NCI-H187 (cell line): ENCODE measurements at places on chromosomes 2 and 18.

- no peak for DNase-seq
These were observed 175.5 kb downstream of the PRPF40A start for GRCh38 chr2:152541712-152542111.

DNA sequence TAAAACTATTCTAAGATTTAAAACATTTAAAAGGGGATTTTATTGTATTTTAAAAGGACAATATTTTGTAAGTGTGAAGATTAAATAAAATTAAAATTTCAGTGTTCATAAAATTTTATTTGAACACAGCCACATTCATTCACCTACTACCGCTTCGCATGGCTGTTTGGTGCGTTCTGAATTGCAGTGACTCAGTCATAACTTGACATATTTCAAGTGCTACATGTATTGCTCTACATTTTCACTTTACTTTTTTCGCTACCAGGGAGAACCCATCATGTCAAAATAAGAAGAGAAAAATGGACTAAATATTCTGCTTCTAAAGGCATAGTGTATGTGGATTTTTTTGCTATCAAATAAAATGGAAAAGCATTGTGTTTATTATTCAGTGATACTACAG is 8.7 kb downstream of the PTH2R start:
- no peak for DNase-seq

DNA sequence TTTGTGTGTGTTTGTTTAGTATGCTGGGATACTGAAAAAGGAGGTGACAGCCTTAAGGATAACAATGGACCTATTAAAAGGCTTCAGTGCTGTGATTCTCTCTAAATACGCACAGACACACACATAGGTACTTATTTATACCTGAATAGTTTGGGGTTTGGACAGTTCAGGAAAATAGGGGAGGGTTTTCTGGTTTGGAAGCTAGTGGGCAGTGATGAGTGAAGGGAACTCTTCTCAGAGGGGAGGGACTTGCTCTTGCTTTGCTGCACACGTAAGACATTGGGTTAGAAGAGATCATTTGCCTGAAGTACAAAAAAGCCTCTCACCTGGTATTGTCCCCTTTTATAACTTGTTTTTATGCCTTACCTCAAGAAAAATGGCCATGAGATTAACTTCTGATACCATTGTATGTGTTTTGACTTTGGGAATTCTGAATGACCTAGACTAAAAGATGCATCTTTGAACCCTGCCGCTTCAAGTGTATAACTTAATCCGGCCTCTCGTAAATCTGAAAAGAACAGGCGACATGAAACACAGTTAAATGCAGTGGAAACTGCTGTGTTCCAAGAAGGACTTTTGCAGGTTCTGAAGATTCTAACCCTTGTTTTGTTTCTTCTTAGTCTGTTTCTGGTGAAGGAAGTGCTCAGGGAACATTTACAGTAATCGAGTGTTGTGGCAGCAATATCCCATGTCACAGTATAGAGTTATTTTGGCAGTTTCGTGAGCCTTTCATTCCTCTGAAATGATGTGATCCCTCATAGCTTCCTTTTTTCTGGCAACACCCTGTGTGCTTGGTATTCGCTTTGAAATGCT is 2.5 kb downstream of the CRIM1 start:
- no peak for DNase-seq

DNA sequence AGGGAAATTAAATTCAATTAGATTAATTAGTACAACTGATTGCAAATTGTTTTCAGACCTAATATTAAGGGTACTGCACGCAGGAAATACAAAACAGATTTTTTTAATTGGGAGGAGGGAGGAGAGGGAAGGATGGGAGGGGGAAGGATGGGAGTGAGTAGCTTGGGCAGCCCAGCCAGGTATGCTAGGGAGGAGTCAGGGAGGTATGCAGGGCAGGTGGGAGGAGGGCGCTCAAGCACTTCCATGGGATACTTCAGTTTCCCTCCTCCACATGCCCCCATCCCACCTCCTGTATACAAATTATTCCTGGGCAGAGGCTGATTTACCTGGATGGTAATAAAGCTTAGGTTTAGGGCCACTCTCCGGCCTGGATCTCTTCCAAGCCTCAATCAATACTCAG is 76.6 kb upstream of the CAPN13 start:
- no peak for DNase-seq

- peak; percentile 10 for DNase-seq
These were observed 2.2 kb downstream of the SETBP1 start for GRCh38 chr18:44682871-44683221.

GRCh38 chr2:68912732-68913131 is 40.0 kb downstream of the GKN2 start:
- DNase-seq: no peak

DNA sequence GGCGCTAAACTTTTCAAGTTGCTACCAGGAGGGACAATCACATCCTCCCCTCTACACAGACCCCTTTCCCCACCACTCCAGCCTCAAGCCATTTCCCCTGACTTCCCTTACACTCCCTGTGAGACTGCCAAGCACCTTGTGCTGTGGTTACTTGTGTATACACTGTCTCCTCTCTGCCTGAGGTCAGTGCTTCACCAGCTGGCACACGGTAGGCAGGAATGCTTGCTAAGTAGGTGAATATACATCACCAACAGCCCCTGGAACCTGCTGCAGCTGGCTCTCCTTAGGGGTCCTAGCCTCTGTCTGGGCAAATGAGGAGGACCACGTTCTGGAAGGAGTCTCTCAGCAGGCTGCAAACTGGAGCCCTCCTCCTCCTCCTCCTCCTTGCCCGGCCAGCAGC is 38.3 kb upstream of the ACAA2 start:
- DNase-seq: no peak

DNA sequence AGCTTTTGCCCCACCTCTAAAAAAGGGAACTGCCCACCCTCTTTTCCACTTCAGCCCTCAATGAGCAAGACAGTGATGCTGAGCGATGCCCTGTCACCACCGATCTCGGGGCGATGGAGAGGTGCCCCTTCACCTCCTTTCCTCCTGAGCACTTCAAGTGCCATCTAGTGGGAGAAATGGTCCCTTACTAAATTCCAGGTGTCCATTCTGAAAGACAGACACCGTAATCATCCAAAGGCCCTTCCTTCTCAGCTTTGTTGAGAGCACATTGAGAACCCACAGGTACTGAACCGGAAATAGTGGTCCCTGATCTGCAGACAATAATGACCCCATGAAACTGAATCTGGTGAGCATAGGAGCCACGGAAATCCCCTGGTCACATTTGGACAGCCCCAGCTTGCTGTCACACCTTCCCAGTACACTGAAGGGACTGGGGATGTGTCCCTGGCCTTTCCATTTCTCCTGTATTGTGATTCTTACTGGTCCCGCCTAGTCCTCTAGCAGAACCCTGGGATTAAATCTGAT is 38.5 kb downstream of the KCTD18 start:
- no peak for DNase-seq

- DNase-seq: no peak
These were observed 11.5 kb upstream of the FEZ2 start for GRCh38 chr2:36609507-36609906.

- DNase-seq: no peak
These were observed 22.1 kb downstream of the EXOC6B start for GRCh38 chr2:72803626-72804320.

GRCh38 chr2:68774569-68775271 is 40.1 kb downstream of the ARHGAP25 start:
- DNase-seq: no peak

DNA sequence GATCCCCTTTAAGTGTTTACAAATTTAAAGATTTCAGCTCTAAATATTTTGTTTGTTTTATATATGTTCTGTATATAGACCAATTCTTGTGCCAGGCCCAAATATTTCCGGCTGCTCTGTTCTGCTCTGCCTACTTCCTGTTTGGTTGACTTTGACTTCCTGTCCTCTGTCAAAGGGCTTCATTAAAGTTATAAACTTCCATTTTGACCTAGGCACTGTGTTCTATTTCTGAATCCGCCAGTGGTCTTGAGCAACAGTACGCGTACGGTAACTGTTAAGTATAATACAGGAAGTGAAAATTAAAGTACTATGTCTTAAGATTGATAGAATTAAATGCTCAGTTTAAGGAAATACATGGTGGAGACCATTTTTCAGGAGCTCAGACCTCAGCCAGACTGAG is 13.5 kb upstream of the REL start:
- no peak for DNase-seq

DNA sequence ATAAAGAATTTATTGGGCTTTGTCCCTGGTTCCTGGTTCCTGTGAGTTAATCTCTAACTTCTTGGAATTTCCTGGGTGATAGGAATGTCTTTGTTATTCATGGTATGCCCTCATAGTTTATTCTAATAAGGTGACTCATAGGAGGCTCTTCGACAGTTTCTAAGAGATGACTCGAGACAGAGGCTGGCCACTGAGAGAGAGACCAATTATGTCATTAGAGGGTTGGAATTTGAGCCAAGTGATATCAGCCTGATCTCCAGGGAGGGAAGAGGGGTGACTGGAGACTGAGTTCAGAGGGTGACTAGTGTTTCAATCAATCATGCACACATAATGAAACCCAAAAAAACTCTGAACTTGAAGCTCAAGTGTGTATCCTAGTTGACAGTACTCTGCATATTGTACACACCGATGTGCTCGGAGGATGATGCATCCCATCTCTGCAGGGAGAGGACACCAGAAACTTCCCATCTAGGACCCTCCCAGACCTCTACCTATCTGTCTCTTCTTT is 185.7 kb downstream of the MTCL1 start:
- no peak for DNase-seq

DNA sequence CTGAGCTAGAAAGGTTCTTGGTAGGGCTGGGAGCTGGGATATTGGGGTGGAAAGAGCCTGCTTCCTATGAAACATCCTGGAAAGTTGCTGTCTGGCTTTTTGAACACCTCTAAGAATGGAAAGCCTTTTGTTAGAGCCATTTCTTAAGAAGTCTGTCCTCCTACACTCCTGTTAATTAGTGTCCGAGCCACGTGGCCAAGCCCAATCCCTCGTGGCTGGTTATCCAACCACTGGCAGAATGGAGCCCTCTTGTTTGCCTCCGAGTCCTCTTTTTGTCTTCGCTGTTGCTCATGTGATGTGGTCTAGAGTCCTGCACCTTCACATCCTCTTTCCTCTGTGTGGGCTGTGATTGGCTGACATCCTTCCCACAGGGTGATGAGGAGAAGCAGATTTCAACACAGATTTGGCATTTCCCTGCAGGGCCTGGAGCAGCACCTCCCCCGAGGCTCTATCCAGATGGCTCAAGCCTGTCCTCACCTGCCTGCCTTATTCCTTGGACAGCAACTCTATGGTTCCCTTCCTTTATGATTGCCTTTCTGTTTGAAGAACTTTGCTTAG is 8.2 kb upstream of the TOGARAM2 start:
- no peak for DNase-seq
